ENCODE measurements at places on chromosomes 1 and 21. TPM values are rescaled to one million over a fixed set of nuclear protein-coding genes. Genes with fewer than 3 reads are reported as not detected.
A peak's percentile ranks its signal among the peaks of the same experiment; 100 is the strongest.

The FGR gene
- polyA plus RNA-seq, result 3.1 TPM

DNA sequence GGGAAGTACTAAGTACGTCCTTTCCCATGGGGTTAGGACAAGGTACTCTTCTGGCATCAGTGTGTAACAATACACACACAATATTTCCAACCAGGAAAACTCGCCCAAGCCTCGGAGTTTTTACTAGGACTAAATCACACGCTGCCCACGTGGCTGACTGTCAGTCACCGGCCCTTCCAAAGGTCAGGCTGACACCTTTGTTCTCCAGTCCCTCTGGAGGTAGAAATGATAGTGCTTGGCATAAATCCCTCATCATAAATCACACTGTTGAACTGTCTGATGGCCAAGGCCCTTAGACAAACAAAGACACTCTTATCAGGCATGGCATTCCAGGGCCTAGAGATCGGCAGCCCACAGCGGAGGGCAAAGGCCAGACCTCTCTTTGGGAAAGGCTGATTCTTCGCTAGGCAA lies 16.9 kb upstream of the SLAMF9 start:
- peaks cover 10% of the 10 kb centered on the region for H3K4me1 ChIP-seq
- H3K4me3 ChIP-seq, result no peak overlapping the region
- H3K36me3 ChIP-seq, result no peaks in the 10 kb centered on the region
- peak; percentile 48 for DNase-seq
- H3K27me3 ChIP-seq, result no peaks in the 10 kb centered on the region

The RPS27 gene
- 11,847 TPM for polyA plus RNA-seq

The TRIM58 gene
- polyA plus RNA-seq, result 0.19 TPM

- H3K4me3 ChIP-seq, result no peak overlapping the region
- no peaks in the 10 kb centered on the region for H3K36me3 ChIP-seq
- H3K4me1 ChIP-seq, result peaks cover 13% of the 10 kb centered on the region
Observed at GRCh38 chr1:154863315-154864174, 6.5 kb downstream of the KCNN3 start.

DNA sequence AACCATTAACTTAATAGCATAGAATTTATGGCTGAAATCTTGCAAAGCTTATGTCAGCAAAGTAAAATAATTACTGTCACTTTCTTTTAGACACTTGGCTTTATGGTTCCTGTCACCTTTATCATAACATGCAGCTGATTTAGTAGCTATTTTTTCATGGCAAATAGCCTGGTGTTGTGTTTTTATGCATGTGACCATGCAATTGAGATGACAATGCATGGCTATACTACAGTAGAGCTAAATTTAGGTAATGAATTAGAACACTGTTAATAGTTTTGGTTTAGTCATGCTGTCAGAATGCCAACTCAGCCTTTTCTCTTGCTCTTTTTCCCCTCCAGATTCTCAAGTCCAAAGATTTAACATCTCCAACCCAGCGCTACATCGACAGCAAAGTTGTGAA lies 88.6 kb downstream of the TGFB2 start:
- H3K27ac ChIP-seq, result no peak overlapping the region
- no peaks in the 10 kb centered on the region for H3K27me3 ChIP-seq
- H3K36me3 ChIP-seq, result no peaks in the 10 kb centered on the region
- no peak overlapping the region for H3K4me3 ChIP-seq
- peak; percentile 26 for DNase-seq
- H3K4me1 ChIP-seq, result no peaks in the 10 kb centered on the region

DNA sequence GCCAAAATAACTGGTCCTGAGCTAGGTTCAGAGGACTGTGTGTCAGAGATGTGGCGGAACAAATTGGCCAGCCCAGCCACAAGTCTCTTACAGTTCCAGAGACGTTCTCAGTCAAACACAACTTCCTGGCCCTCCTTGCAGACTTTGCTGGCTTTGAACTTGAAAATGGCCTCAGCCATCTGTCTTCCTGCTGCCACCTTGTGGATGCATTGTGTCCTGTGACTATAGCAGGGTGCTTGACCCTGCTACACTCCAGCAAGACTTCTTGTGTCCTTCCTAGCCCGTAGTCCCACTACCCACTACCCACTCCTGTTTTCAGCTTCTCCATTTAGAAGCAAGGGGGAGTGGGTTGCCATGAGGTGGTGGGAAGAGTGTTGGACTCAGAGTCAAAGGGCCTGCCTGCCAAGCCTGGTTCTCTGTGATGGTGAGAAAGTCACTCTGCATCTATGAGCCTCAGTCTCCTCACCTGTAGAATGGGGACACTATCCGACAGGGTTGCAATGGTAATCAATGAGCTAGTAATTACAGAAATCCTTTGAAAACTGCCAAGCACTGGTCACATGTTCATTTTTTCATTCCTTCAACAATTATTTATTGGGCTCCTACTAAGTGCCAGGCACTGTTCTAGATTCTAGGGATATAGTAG lies 109.9 kb downstream of the IGSF21 start:
- no peaks in the 10 kb centered on the region for H3K36me3 ChIP-seq
- no peak overlapping the region for H3K27ac ChIP-seq
- H3K4me1 ChIP-seq, result no peaks in the 10 kb centered on the region
- H3K27me3 ChIP-seq, result no peaks in the 10 kb centered on the region
- H3K4me3 ChIP-seq, result no peak overlapping the region

DNA sequence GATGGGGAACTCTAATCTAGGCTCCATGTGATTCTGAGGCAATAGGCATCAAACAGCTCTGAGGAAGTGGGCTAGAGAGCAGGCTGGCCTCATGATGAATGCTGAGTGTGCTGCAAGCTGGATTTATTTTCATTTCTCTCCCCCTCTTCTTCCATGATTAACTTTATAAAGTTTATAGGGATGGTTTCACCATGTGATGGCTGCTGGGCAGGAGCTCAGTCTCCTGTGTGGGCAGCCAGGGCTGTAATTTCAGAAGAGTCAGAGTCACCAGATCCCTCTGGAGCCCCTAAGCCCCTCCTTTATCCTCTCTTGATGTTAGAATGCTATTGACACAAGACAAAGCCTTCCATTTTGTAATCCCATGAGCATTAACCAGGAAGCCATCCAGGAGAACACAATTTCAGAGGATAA lies 143.6 kb downstream of the CNIH3 start:
- H3K4me3 ChIP-seq, result no peak overlapping the region
- no peaks in the 10 kb centered on the region for H3K36me3 ChIP-seq
- no peaks in the 10 kb centered on the region for H3K27me3 ChIP-seq
- H3K27ac ChIP-seq, result no peak overlapping the region

- no peak overlapping the region for H3K4me3 ChIP-seq
- no peaks in the 10 kb centered on the region for H3K4me1 ChIP-seq
- no peak for DNase-seq
- no peak overlapping the region for H3K27ac ChIP-seq
- H3K27me3 ChIP-seq, result no peaks in the 10 kb centered on the region
Observed at GRCh38 chr21:32977216-32977615, 48.5 kb upstream of the OLIG2 start.

- no peak for DNase-seq
- H3K27me3 ChIP-seq, result no peaks in the 10 kb centered on the region
- H3K4me3 ChIP-seq, result no peak overlapping the region
Observed at GRCh38 chr1:86085741-86086409, 70.7 kb downstream of the COL24A1 start.

GRCh38 chr1:87327376-87328271 lies 1.1 kb upstream of the LMO4 start:
- no peak for DNase-seq
- peak overlapping the region; percentile 88 for H3K4me3 ChIP-seq
- H3K4me1 ChIP-seq, result peaks cover 24% of the 10 kb centered on the region
- no peaks in the 10 kb centered on the region for H3K36me3 ChIP-seq
- no peaks in the 10 kb centered on the region for H3K27me3 ChIP-seq

The CFAP74 gene
- polyA plus RNA-seq, result not detected

The CD101 gene
- 1.9 TPM for polyA plus RNA-seq

The VHLL gene
- polyA plus RNA-seq, result not detected

GRCh38 chr1:203645996-203646395 lies 19.4 kb downstream of the ATP2B4 start:
- no peak overlapping the region for H3K4me3 ChIP-seq
- H3K36me3 ChIP-seq, result no peaks in the 10 kb centered on the region
- H3K27me3 ChIP-seq, result no peaks in the 10 kb centered on the region
- peak overlapping the region; percentile 82 for H3K27ac ChIP-seq

The SPRR3 gene
- 12.8 TPM for polyA plus RNA-seq

The COL24A1 gene
- 0.10 TPM for polyA plus RNA-seq

- no peaks in the 10 kb centered on the region for H3K36me3 ChIP-seq
- DNase-seq, result peak; percentile 81
- H3K27me3 ChIP-seq, result peaks cover 3% of the 10 kb centered on the region
- no peak overlapping the region for H3K4me3 ChIP-seq
- peaks cover 6% of the 10 kb centered on the region for H3K4me1 ChIP-seq
- peak overlapping the region; percentile 20 for H3K27ac ChIP-seq
Observed at GRCh38 chr1:205947024-205947423, 3.8 kb upstream of the SLC26A9 start.

- H3K27ac ChIP-seq, result no peak overlapping the region
- no peaks in the 10 kb centered on the region for H3K4me1 ChIP-seq
- H3K36me3 ChIP-seq, result peaks cover 20% of the 10 kb centered on the region
- no peak for DNase-seq
- no peak overlapping the region for H3K4me3 ChIP-seq
Observed at GRCh38 chr1:44281962-44282703, 68.9 kb downstream of the DMAP1 start.

GRCh38 chr21:17371450-17371849 lies 141.4 kb upstream of the CXADR start:
- H3K27ac ChIP-seq, result no peak overlapping the region
- H3K36me3 ChIP-seq, result no peaks in the 10 kb centered on the region
- no peak overlapping the region for H3K4me3 ChIP-seq
- no peak for DNase-seq
- H3K4me1 ChIP-seq, result no peaks in the 10 kb centered on the region
- no peaks in the 10 kb centered on the region for H3K27me3 ChIP-seq

The USH2A gene
- not detected for polyA plus RNA-seq
